Sigmoid colon (tissue), 7 donors: ENCODE measurements at places on chromosomes 12 and 14. TPM values are rescaled to one million over a fixed set of nuclear protein-coding genes. Genes with fewer than 3 reads are reported as not detected.

The CLEC4A gene
- 3.7 TPM for polyA plus RNA-seq

The NUBPL gene
- polyA plus RNA-seq, result 5.3 TPM

The KSR2 gene
- 0.46 TPM for polyA plus RNA-seq

The CFAP54 gene
- 0.07 TPM for polyA plus RNA-seq

The CAND1 gene
- 32.4 TPM for polyA plus RNA-seq
